Neural crest cell (in vitro differentiated cells): ENCODE measurements at places on chromosomes 2 and 18. TPM values are rescaled to one million over a fixed set of nuclear protein-coding genes. Genes with fewer than 3 reads are reported as not detected.

Gene GPR45
- total RNA-seq: 0.30 TPM in 1 of 2 replicates, not detected in the other

DNA sequence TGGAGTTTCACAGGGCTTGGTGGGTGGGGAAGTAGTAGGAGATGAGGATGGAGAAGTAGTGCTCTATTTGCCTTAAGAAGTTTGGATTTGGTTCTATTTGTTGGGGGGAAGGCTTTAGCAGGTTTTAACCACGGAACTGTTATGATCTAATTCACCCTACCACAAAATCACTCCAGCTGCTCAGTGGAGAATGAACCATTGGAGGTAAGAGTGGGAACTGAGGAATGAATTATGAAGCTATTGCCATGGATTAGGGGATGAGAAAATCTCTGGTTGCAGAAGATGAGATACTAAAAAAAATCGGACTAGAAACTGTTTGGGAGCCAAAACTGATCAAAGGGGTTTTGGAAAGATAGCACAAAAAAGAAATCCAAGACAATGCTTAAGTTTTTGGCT lies 488.9 kb downstream of the DLGAP1 start:
- H3K36me3 ChIP-seq: no peaks in the 10 kb centered on the region
- DNase-seq: no peak
- no peaks in the 10 kb centered on the region for H3K4me1 ChIP-seq
- H3K27me3 ChIP-seq: no peaks in the 10 kb centered on the region

DNA sequence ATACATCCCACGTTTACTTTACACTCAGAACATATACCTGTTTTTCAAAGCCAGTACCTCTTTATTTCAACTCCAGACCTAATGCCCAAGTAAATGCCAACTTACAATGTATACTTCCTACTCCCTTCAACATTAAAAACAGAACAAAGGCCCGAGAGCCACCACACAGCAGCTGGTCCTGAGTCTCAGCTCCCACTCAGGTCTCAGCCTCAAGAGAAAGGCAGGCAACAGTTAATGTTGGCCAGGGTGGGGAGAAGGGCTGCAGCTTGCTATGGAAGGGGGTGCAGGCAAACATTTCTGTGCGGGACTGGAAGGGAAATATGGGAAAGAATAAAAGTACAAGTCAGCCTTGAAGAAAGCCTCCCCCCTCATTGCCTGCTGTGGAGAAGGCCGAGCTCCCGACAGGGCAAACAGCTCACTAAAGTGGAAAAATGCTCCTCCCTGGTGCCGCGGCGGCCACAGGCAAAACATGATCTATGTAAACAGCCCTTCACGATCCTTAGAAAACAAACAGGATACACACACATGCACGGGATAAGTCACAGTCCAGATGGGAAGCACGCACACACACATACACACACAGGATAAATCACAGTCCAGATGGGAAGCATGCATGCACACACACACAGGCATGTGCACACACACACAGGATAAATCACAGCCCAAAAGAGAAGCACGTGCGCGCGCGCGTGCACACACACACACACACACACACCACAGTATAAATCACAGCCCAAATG lies 67.4 kb downstream of the ADNP2 start:
- no peaks in the 10 kb centered on the region for H3K27me3 ChIP-seq
- no peak overlapping the region for H3K4me3 ChIP-seq
- no peak overlapping the region for H3K27ac ChIP-seq

DNA sequence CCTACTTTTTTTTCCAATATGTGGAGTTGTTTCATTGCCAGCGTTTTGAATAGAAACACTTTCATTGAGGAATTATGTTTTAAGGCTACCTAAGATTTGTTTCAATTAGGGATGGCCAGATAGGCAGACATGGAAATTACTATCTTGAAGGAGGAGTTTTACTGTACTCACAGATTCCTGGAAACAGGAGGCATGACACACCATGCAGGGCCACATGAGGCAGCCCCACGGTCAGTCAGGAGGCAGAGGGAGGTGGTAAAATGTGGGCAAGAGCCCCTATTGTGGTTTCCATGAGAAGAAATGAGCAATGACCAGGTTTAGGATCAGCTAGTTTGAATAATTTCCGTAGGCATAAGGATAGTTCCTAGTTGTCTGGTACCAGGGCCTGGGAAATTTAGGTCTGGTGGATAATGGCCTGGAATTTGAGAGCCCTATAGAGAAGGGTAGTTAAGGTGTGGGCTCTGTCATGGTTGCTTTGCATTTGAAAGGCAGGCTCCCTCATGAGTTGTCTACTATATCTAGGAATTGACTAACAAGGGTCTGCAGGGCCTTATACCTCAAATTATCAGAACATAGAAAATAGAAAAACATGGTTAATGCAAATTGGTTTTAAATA lies 360.0 kb upstream of the KCNJ3 start:
- H3K27ac ChIP-seq: no peak overlapping the region
- no peaks in the 10 kb centered on the region for H3K4me1 ChIP-seq
- H3K4me3 ChIP-seq: no peak overlapping the region

Gene PROKR1
- total RNA-seq: 0.09 and 0.16 TPM in 2 replicates

GRCh38 chr2:116680256-116680936 lies 1134.1 kb upstream of the DDX18 start:
- H3K27ac ChIP-seq: no peak overlapping the region
- no peak overlapping the region for H3K4me3 ChIP-seq
- H3K27me3 ChIP-seq: no peaks in the 10 kb centered on the region
- no peaks in the 10 kb centered on the region for H3K36me3 ChIP-seq
